Sigmoid colon (tissue), 7 donors: ENCODE measurements at places on chromosomes 3 and 15. TPM values are rescaled to one million over a fixed set of nuclear protein-coding genes. Genes with fewer than 3 reads are reported as not detected.

- DNase-seq = no peak
These were observed 82.6 kb downstream of the RPLP1 start for GRCh38 chr15:69535101-69535638.

DNA sequence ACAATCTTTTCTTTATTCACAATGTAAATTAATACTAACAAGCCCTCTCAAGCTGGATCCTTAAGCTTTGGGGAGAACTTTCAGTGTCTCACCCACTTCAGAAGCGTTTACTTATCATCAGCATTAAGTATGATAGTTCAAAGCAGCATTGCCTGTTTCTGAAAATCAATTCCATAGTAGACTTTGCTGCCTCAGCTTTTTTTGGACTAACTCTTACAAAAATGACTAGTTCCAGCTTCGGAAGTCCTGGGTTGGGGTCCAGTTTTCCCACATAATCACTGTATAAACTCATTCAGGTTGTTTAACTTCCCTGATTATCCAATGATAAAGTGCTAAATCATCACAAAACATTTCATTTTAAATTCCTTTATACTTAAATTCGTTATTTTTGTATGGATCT, 114.4 kb downstream of the NR2F2 start:
- DNase-seq = no peak

DNA sequence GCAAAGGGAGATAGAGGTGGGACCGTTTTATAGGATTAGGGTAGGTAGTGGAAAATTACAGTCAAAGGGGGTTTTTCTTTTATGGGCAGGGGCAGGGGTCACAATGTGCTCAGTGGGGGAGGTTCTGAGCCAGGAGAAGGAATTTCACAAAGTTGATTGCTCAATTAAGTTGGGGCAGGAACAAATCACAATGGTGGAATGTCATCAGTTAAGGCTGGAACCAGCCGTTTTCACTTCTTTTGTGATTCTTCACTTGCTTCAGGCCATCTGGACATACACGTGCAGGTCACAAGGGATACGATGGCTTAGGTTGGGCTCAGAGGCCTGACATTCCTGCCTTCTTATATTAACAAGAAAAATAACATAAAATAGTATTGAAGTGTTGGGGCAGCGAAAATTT, 453.8 kb downstream of the VGLL3 start:
- no peak for DNase-seq

GRCh38 chr3:167750272-167750971, 14.9 kb downstream of the SERPINI1 start:
- no peak for DNase-seq

DNA sequence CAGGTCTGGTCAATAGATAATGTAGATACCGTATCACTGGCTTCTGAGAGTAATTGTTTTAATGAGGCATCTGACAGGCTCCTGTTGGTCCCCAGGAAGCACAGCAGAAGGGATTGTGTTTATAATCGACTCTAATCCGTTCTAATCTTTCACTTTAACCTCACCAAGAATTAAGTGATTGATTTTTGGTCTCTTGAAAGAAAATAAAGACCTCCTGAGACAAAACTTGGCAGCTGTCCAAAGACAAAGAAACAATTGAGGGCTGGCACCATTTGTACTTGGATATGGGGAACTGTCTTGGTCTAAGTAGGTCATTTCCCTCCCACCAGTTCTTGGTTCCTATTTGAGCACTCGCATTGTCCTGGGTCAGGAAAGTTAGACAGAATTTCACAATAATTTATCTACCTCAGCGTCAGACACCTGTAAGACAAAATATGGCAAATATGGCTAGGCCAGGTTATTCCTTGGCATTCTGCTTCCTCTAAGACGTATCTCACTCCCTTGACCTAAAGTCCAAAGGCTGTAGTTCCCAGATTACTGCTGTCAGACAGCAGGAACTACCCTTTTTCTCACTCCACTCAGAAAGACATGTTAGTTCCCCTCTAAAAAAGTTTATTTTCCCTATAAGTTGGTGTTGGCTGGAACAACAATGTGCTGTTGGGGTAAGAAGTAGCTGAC, 22.7 kb upstream of the CD96 start:
- no peak for DNase-seq

EIF4A2 gene
- total RNA-seq = 632 TPM

IGSF10 gene
- total RNA-seq = 0.41 TPM

RBM5 gene
- total RNA-seq = 181 TPM

EEF1AKMT4 gene
- total RNA-seq = 2.0 TPM

SLC25A38 gene
- total RNA-seq = 32.6 TPM
